Left ventricle myocardium superior (tissue), 1 donor: ENCODE measurements at places on chromosomes 6 and 20. TPM values are rescaled to one million over a fixed set of nuclear protein-coding genes. Genes with fewer than 3 reads are reported as not detected.

- DNase-seq = no peak
Observed at GRCh38 chr6:161976553-161976952, 702.7 kb upstream of the AGPAT4 start.

Gene HLA-DRB1
- total RNA-seq = 34.3 TPM

DNA sequence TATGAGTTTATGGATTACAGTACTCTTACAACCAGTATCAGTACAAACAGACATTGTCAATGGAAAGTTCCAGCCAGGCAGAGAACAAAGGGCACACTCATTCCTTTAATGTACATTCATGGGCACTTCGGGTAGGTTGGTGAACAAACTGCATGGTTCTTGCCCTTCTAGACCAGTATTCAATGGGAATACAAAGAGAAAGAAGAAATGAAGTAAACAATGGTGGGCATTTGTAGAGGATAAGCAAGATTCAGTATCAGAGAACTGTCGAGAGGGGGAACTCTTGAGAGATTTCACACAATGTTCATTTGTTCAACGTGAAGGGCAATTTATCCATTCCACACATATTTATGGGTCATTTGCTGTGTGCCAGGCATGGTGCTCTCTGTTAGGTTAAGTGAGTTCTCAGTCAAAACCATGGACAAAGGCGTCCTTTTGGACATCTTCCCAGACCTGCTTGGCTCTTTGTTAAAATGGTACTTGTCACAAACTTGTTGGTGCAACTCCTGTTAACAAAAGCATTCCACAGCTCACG lies 714.8 kb downstream of the DHX35 start:
- no peak for DNase-seq

Gene SLC4A11
- 0.82 TPM for total RNA-seq

GRCh38 chr6:23977706-23978105 lies 148.3 kb upstream of the NRSN1 start:
- DNase-seq = no peak

GRCh38 chr20:8393381-8393780 lies 261.3 kb downstream of the PLCB1 start:
- DNase-seq = no peak

- no peak for DNase-seq
Observed at GRCh38 chr6:15512721-15513120, 150.1 kb downstream of the DTNBP1 start.

- DNase-seq = no peak
Observed at GRCh38 chr6:20168690-20169089, 43.6 kb downstream of the MBOAT1 start.

DNA sequence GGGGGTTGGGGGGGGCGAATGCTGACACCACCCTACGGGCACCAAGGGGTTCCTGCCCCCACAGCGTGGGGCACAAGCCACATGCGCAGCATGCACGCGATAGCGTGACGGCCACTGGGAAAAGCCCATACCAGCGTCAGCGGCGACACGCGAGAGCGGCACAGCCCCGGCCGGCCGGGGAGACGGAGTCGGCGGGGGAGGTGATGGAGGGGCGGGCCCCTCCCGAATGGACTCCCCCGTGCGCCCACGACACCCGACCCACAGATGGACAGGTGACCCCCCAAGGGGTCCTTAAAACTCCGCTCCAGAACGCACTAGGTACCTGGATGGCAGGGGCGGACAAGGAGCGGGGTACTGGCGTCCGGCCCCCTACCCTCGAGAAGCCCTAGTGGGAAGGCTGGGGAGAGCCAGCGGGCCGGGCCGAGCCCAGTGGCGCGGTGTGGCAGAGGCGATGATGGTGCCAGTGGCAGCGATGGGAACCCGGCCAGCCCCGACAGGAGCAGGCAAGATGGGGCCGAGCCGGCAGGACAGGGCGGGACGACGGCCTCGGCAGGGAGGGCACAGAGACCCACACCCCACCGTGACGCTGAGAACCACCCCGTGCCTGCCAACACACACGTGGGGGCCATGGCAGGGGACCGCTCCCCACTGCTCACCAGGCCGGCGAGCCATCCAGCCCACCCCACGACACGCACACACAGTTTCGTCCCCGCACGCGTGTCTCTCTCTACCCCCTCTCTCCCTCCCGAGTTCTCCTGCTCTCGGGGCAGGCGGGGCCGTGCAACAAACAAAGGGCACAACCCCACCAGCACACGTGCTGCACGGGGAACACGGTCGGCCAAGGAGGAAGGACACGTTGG lies 1959.8 kb upstream of the DEFB115 start:
- DNase-seq = no peak
